DND-41 (cell line): ENCODE measurements at places on chromosomes 7 and 10.

DNA sequence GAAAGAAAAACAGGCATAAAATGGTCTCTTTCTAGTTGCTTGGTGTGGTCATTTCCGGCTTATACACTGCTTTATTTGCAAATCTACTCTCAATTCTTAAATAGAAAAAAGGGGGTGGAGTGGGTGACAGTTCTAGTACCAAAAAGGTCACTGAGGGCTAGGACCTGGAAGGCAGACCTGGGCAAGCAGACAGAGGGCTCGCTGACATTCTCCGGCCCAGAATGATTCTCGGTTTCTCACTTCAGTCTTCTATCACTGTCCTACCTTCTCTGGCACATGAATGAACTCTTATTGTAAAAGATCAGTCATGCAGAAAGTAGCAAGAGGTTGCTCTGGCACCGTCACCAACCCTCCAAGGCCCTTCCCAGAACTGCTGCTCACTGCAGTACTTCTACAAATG is 54.0 kb downstream of the MALSU1 start:
- no peak for DNase-seq

DNA sequence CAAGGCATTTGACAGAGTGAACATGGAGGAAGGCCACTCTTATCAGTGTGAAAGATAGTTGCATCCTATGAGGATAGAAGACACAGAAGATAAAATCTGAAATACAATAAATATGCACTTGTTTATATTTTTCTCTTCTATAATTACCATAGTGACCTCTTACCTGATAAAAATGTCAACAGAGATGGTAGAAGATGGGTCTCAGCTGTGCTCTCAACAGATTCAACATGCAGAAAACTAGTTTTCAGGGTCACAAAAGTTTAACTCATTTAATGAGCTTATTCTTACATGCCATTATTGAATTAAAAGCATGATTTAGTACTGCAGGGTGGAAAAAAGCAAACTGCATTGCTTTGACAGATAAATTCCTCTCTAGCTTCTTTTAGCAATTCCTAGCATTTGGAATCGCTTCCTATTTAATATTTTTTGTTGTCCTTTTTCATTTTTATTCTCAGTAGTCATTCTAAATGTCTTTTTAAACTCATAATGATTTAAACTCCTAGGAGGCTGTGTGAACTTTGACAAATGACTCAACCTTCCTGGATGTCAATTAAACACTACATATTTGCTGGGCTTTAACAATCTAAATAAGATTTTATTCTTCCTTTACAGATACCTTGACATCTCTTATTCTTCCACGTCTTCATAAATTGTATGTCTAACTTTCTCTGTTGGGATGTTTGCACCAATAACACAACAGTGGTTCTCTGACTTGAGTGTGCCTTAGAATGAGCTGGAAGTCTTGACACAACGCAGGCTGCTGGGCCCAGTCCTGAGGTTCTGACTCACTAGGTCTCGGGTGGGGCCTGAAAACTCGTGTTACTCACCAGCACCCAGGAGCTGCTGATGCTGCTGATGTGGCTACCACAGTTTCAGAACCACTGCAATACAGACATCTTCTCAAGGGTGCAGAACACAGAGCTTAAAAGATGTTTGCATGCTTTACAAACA is 565.5 kb upstream of the IGFBP3 start:
- no peak for DNase-seq

- DNase-seq, result no peak
Measured at GRCh38 chr10:79139124-79139835, 70.5 kb downstream of the ZMIZ1 start.

- DNase-seq, result no peak
Measured at GRCh38 chr7:4308205-4308590, 373.9 kb upstream of the FOXK1 start.

DNA sequence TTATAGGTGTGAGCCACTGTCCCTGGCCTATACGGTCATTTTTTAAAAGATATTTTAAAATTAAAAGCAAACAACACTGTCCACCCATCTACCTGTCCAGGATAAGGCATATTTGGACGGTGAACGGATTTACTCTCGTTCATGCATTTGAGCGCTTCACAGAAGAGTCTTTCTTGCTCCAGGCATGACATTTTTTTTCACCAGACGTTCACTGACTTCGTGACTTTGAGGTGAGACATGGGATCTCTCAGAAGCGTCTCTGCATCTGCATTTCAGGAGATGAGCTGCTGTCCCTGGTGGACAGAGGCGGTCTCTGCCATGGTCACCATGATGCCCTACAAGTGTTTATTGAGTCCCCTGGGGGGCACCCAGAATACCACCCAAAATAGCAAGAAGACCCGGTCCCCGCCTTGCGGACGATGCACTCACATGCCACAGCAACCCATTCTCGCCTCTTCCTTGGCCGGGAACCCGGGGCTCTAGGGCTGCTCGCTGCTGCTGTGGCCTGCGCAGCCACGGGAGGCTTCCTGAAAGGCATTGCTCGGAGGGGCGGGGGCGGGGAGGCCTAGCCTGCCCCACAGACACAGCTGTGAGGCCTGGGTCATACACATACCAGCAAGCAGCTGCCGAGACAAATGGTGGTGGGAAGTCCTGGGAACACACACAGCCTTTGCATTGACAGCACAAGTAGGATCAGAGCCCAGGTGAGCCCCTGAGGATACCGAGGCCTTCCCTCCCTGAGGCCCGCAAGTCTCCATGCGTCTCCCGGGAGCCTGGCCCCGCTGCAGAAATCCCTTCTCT is 84.4 kb downstream of the RGS10 start:
- no peak for DNase-seq

DNA sequence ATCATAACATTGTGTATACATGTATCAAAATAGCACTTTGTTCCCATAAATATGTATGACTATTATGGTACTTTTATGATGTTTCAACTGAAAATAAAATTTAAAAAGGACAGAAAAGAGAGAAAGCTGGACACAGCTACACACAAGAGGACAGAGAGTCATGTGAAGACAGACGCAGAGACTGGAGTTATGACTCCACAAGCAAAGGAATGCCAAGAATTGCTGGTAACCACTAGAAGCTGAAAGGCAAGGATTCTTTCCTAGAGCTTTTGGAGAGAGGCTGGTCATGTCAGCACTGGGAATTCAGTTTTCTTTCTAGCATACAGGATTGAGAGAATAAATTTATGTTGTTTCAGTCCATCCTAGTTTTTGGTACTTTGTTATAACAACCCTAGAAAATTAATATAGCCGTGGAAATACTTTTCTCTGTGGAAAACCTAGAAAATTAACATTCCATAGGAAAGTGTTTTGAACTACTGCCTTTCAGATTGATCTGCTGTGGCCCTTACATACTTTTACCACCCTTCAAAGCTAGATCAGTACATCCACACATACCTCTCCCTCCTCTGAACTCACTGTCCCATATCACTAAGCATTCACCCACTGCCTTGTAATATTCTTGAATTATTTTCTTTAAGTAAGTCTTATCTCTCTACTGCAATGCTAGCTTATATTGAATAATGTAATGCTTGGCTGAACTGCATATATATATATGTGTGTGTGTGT is 575.3 kb downstream of the IPMK start:
- no peak for DNase-seq

- no peak for DNase-seq
Measured at GRCh38 chr10:112491144-112491543, 44.1 kb downstream of the VTI1A start.

DNA sequence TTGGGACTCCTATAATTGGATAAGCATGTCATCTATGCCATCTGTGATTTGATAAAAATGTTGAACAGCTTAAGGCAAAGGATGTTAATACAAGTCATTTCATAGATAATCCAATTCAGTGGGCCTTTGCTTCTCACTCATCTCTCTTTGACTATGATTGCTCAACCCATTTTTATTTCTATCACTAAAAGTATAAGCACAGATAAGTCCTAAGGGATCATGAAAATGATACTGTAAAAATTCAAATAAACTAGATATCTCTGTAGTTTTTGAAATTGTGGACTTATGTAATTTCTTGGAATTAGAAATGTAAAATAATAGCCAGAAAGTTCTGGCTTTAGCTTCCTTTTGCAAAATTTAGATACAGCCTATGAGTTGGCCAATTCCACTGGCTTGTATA is 440.3 kb downstream of the POM121L12 start:
- DNase-seq, result no peak

DNA sequence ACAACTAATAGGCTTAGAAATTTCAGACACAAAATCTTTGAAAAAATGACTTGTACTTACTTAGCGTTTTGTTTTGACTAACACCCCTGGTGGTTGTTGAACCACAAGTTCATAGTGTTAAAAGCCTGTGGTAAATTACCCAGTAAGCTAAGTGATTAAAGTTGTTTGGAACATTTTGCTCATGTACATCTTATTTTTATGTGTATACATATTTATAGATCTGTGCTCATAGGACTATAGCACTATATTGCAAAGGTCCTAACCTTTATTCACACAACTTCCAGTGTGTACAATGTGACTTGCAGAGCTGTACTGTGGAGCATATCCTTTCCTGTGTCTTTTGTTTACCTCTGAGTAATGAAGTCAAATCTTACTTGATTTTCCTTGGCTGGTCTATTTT is 79.6 kb downstream of the BMPR1A start:
- DNase-seq, result no peak

- no peak for DNase-seq
Measured at GRCh38 chr7:44738051-44738723, 10.5 kb upstream of the ZMIZ2 start.

- no peak for DNase-seq
Measured at GRCh38 chr10:21292763-21293517, 232.5 kb downstream of the SKIDA1 start.

GRCh38 chr7:105678811-105679495 is 97.7 kb upstream of the EFCAB10 start:
- peak; percentile 53 for DNase-seq

DNA sequence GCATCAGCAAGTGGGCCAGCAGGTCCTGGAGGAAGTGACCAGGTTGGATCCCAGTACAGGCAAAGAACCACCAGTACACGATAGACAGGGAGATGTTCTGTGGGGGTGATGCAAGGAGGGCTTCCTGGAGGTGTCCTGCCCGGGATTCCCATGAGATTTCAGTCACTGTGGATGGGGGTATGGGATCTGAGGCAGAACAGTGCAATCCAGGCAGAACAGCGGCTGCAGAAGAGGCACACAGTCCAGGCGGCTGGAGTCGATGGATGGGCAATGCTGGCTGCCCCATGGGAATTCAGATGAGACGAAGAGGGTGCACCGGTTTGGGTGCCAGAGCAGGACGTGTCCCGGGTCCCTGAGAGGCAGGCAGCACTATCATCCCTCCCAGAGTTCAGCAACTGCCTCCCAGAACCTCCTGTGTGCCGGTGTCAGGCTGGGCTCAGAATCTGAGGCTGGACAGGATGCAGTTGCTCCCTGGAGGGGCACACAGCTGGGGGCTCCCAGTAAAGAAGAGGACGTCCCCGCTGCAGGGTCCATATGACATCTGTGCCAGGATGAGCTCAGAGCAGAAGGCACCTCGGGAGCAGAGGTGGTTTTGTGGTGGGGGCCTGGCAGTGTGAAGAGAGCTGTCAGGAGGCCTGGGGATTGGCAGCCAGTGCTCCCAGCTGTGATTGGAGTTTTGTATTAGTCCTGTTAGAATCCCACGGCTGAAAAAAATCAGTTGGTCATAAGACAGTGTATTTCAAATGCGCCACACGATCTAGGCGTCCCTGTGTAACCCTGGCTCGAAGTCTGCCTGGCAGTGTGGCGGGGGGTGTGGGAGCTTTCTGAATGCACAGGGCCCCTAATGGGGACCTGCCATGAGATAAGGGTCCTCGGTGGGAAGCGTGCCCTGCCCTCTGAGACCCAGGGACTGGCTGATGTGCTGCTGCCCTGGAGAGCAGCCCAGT is 3.2 kb downstream of the KNDC1 start:
- DNase-seq, result no peak

DNA sequence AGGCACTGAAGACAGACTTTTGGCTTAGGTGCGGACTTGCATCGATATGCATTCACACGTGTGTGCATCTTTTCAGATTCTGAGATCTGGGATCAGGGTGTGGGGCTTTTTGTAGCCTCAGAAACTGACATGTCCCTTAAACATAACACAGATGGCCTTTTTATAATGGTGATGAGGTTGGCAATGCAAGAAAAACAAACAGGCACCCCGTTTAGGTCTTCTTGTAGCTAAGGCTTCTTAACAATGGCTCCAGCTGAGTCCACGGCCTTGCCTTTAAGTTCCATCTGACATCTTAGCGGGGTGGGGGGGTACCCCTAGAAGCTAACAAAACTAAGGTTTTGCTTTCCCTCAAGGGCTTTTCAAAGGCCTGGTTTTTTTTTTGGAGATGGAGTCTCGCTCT is 146.3 kb downstream of the PRPF18 start:
- DNase-seq, result no peak

DNA sequence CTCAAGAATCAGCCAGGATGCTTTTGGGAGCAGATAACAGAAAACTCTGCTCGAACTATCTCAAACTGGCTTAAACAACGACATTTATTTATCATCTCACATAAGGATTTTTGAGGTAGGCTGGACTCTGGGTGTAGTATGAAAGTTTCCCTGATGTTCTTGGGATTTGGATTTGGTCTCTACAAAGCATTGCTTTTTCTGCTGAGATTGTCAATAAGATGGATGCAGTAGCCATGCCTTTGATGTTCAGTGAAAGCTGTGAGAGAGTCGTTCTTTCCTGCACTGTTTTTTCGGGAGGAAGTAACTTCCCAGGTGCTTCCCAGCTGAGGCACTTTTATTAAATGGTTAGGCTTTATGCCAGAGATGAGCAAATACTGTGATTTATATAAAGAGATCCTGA is 181.1 kb downstream of the PRKG1 start:
- DNase-seq, result no peak

GRCh38 chr10:122208571-122209430 is 62.3 kb upstream of the BTBD16 start:
- DNase-seq, result no peak

- DNase-seq, result no peak
Measured at GRCh38 chr10:80480852-80481251, 26.7 kb downstream of the TSPAN14 start.

DNA sequence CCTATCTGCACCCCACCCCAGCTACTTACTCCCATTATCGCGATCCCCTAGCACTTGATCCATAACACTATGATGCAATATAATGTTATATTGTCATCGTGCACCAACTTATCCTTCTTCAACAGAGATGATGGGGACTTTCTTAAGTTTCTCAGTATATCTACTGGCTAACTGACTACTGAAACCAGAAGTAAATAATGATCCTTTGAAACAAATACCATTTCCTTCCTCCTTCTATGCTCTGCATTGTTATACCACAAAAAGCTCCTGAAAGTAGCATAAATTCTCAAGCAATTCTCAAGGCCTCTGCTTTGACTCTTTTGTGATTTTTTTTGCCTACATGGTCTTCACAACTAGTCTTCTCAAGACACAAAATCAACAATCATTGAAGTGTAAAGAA is 68.9 kb downstream of the HTR7 start:
- no peak for DNase-seq

DNA sequence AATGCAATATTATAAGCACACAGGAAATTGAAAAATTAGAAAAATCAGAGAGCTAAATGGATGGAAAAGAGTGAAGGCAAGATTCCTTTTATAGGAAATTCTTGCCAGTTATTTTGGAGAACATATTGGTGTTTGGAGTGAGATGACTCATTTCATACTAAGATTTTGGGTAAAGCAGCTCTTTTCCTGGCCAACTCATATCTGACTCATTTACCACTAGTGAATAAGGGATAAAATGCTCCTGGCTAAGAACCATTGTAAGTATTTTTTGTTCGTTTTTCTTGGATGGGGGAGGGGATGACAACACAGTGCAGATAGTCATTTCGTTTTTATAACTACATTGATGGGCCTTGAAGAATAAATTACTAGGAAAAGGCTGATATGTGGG is 139.3 kb downstream of the TWIST1 start:
- no peak for DNase-seq
